Caki2 (cell line): ENCODE measurements at places on chromosomes 7 and 10. TPM values are rescaled to one million over a fixed set of nuclear protein-coding genes. Genes with fewer than 3 reads are reported as not detected.

DNA sequence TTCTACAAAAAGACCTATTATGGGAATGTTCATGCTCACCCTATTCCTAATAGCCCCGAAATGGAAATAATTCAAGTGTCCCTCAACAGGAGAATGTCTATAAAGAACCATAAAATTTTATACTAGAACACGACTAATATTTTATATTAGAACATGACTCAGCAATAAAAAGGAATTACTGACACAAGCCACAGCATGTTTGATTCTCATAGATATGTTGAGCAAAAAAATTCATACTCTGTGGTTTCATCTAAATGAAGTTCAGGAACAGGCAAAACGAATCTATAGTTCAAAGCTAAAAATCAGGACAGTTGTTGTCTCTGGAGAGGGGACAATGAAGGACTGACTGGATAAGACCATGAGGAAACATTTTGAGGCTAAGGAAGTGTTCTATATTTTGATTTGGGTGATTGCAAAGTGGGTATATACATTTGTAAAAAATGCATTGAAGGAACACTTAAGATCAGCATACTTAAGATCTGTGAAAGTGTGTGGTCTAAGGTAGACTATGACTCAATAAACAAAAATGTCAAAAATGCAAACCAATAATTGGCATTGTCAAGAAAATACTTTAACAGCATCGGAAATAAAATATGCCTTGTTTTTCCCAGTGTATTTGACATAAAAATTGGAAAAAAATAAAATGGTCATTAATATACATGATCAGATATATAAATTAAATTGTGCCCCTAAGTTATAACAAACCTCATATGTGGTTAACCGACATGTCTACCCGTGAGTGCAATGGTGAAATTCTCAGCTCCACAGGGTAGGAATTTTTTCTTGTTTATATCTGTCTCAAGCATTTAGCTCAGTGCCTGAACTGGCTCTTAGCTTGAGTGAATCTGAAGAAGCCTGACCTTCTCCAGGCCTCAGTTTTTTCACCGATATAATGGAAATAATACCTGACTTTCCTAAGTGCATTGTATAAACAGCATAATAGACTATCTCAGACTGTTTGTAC is 124.9 kb upstream of the CTTNBP2 start:
- peak; percentile 44 for DNase-seq

DNA sequence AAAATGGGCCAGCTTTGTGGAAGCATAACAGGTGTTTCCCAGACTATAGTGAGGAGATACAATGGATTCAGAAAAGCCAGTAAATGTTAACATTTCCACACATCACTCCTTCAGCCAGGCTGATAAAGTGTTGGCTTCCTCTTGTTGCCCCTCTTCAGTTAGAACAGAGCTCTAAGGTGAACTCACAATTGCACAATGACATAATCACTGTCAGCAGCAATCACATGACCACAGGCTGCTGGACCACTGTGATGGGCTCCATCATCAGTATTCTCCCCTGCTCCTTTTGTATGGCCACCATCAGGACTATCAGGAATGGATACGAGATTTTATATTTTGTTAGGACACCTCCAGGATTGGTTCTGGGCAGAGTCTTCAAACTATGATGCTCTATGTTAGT is 849.4 kb upstream of the GHITM start:
- DNase-seq, result no peak

- no peak for DNase-seq
Measured at GRCh38 chr7:22150221-22150620, 204.5 kb upstream of the CDCA7L start.

The MUC12 gene
- total RNA-seq, result 1.3 TPM in 1 of 2 replicates, not detected in the other

DNA sequence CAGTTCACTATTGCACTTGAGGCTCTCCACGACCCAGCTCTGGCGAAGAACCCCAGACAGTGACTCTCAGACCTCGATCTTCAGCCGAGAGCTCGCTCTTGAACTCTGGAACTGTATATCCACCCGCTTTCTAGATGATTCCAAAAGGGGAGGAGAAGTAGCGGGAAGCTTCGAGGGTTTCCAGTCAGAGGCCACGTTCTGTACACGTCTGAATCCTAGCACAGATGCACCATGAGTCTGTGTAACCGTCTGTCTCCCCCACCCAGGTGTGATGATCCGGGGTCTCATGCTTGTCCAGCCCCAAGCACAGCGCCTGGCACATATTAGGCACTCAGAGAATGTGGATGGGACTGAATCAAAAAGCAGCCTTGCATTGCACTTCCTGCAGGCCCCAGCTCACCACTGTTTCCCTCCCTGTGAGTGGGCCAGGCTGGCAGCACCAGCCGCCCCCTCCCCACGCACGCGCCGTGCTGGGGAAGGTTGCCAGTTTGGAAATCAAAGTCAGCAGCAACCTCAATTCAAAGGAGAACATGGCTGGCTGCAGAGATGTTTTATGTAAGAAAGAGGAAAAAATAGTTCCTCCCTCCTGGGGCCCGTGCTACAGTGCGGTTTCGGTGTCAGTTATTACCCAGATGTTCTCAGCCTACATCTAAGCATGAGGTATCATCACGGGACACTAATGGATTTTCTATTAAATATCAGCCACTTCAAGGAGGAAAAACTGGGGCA is 5.7 kb downstream of the GRID2IP start:
- DNase-seq, result no peak

The INMT gene
- not detected in 2 replicates for total RNA-seq

DNA sequence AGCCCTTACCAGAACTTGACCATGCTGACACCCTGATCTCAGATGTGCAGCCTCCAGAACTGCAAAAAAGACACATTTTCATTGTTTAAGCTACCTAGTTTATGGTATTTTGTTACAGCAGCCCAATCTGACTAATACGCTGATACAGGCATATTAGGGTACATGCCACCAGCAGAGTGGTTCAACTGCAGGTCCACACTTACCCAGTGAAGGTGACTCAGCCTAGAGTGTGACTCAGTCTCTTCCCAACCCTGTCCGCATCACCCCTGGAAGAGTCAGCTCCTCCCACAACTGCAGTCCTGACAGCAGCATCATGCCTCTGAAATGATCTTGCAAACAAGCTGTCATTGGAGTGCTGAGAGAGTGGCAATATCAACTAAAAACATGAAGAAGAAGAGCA is 30.8 kb upstream of the GOT1 start:
- DNase-seq, result no peak

DNA sequence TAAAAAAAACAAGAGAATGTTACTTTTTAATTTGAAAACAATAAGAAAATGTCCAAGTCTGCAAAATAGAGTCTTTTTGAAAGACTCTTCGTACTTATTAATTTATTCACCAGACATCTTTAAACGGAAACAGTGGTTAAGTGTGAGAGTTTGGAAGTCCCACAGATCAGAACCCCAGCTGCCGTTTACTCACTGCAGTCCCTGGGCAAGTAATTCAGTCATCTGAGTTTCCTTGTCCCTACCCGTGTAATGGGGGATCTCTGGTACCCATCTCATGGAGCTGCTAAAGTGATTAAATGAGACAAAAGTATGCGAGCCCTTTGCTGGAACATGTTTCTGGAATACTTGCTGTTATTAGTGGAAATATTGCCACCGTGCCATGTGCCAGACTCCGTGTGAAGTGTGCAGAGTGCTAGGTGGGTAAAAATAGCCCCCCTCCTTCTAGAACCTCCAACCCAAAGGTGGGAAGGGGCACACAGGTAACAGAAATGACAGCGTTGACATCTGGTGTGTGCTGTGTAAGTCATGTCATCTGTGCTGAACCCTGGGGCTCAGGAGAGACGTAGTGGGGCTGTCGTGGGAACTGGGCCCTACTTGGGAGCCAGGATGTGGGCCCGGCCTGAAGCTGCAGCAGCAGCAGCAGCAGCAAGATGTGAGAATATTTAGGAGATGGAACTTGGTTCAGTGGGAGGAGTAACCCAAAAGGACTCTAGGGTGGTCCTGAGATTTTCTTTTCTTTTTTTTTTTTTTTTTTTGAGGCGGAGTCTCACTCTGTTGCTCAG is 140.5 kb downstream of the CUX1 start:
- DNase-seq, result no peak

The PAX4 gene
- total RNA-seq, result not detected in 2 replicates

GRCh38 chr7:22082553-22082885 is 136.8 kb upstream of the CDCA7L start:
- DNase-seq, result no peak

The PRLHR gene
- total RNA-seq, result not detected in 2 replicates

DNA sequence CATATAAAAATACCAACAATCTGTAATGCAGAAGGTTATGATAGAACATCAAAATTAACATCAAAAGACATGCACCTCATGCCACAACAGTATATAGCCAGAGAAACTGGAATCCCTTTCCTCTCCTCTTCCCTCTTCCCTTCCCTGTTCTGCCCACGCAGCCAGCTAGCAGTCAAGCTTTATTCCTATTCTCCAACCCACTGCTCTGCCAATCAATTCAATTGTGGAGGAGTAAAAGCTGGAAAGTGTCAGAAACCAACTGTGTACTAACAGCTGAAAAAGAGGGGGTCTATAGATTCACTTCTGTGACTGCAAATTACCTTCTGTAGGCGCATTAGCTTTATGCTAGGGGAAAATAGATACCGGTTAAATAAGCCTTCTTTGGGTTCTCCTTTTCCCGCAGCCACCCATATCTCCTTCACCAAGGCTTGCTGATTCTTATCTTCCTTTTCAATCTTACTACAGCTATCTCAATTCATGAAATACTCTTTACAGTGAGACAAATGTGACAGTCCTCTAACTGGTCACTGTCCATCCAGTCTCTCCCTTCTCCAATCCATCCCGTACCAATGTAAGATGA is 16.3 kb downstream of the ABI1 start:
- no peak for DNase-seq

- no peak for DNase-seq
Measured at GRCh38 chr10:48789486-48790456, 105.1 kb downstream of the WDFY4 start.

- no peak for DNase-seq
Measured at GRCh38 chr10:71725998-71726579, 6.5 kb upstream of the C10orf105 start.

DNA sequence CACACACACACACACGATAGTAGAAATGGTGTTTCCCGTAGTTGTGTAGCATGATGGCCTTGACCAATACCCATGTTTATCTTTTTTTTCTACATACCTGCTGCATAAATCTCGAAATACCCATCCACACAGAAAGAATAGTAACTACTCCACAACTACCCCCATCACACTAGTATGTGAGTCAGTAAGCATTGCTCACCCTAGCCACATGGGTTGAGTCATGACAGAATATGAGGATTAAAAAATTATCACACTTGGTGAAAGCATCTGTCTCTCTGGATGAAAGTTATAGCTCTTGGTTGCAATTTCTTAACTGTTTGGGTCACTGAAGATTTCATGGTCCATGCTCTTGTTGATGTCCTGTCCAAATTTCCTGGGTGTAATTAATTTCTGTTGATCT is 103.4 kb upstream of the MDFIC start:
- DNase-seq, result peak; percentile 45

DNA sequence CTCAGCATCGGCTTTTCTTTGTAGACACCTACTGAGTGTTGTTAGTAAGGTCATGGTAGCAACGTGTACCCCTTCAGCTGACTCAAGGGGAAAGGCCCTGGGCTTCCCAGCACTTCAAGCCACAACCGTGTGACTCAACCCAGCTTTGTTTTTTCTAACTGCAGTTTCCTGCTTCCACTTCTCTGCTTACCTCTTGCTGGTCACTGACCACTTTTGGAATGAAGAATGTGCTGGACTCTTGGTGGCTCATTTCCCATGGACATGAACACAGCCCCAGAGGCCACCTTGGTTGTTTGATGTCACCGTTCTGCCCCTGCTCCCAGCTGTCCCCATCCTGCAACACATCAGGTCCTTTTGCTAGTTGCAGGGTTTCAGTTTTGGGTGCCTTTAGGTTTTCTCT is 69.5 kb upstream of the ZNF438 start:
- peak; percentile 95 for DNase-seq

The ZNF853 gene
- total RNA-seq, result not detected in 2 replicates

- DNase-seq, result no peak
Measured at GRCh38 chr10:52185256-52185655, 128.8 kb upstream of the DKK1 start.

GRCh38 chr7:87316097-87316700 is 29.3 kb upstream of the CROT start:
- DNase-seq, result no peak

- peak; percentile 54 for DNase-seq
Measured at GRCh38 chr7:102279537-102280400, 6.9 kb upstream of the SH2B2 start.

DNA sequence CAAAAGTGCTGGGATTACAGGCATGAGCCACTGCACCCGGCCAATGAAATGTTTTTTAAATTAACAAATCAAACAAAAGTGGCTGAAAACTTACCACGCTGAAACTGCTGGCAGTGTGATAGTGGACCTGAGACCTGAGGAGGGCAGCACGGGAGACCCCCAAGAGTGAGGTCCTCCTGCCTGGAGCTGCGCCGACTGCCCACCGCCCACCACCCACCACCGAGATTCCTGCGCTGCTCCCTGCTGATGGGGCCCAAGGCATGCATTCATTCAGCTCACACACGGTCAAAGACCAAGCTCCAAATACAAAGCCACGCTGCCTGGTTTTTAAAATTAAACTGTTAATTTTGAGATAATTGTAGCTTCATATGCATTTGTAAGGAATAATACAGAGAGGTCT is 16.4 kb upstream of the LARP4B start:
- no peak for DNase-seq

DNA sequence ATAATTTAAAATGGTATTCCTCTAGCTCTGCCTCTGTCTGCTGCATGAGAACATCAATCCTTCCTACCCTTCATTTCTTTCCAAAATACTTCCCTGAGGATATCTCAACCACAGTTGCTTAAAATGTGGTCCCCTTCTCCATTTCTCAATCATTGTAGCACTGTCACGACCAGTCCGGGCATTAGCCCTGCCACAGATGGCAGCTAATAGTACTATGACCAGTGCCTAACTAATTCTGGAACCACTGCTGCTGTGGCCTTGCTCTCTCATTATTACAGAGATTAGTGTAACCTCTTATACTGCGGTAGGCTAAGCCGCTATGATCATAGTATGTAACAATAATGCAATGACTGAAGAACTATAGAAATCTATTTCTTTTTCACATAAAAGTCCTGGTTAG is 66.0 kb downstream of the REEP3 start:
- DNase-seq, result no peak

The VSTM4 gene
- 1.7 and 2.1 TPM in 2 replicates for total RNA-seq

The SFRP4 gene
- 19.2 and 19.4 TPM in 2 replicates for total RNA-seq

DNA sequence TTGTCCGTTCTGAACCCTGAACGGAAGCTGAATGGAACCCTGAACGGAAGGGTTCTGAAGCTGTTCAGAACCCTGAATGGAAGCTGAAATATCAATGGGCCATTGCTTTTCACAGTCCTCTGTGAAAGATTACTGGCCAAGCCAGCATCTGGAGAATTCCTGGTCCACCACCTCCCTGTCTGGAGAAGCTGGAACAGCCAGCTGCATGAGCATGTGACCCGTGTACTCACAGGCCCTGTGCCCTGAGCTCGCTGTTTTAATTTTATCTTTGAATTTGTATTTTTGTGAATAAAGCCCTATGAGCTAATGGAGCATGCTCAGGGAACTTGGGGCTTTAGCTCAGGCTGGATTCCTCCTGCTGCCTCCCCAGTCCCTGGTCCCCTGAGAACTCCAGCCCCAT is 37.2 kb downstream of the HTRA1 start:
- DNase-seq, result no peak
